ENCODE measurements at places on chromosomes 5 and 9. TPM values are rescaled to one million over a fixed set of nuclear protein-coding genes. Genes with fewer than 3 reads are reported as not detected.

- no peak for DNase-seq
Measured at GRCh38 chr5:151173711-151174611, 16.4 kb upstream of the ANXA6 start.

The ACOT12 gene
- not detected for total RNA-seq

The BHMT2 gene
- 0.20 TPM for total RNA-seq

GRCh38 chr5:172828911-172829431 is 5.1 kb upstream of the ERGIC1 start:
- no peak for DNase-seq

DNA sequence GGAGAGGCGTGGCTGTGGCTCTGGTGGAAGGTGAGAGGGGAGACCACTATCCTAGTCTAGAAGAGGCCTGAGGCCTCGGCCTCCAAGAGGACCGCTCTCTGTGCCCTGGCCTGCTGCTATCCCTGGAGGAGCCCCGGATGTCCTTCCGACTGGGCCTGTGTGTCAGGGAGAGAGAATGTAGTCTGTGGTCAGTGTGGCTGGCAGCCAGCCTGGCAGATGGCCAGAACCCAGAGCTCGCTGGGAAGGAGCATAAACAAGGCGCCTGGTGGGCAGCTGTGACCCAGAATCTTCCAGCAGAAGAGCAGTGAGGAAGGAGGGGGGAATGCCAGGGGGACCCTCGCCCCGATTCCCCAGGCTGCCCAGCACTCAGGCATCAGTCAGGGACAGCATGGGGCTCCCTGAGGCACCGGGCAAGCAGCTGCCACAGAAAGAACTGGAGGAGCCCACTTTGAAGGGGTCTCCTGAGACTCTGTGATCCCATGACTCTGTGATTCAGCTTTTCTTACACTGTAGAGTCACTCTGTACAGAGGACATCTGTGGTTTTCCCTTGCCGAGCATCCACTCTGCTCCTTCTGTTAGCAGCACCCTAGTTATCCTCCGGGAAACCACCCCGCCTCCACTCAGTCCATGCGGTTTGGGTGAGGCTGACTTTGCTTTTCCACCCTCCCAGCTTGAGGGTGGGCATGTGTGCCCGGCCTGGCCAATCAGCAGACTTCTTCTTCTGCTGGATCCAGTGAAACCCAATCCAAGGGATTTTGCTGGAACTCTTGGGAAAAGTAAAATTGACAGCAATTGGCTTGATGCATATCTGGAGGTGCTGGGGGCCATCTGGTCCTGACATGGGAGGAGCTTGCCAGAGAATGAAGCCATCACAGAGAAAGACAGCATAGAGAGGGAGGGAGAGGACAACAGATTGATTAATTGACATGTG is 46.2 kb upstream of the PWWP2A start:
- peak; percentile 95 for DNase-seq

The DMRT2 gene
- 0.17 TPM for total RNA-seq

The ZNF608 gene
- 5.6 TPM for total RNA-seq

GRCh38 chr5:119354537-119355243 is 1.1 kb upstream of the TNFAIP8 start:
- no peak for DNase-seq

The SLC25A2 gene
- total RNA-seq, result 0.42 TPM

The PCSK5 gene
- total RNA-seq, result 6.9 TPM

DNA sequence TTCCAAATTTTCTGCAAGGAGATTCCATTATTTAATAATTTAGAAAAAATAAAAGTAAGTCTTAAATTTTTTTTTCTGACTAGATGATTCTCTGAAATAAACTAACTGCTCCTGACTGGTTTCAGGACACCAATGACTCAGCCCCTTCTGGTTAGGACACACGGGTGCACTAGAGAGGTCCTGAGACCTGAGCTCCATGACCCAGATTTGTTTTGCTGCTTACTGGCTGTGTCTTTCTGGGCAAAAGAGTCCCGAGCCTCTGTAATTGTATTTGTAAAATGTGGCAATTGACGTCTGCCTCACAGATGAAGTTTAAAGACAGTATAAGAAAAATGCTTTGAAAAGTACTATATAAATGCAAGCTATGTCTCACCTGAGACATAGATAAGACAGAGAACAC is 89.1 kb downstream of the SLC24A2 start:
- no peak for DNase-seq

DNA sequence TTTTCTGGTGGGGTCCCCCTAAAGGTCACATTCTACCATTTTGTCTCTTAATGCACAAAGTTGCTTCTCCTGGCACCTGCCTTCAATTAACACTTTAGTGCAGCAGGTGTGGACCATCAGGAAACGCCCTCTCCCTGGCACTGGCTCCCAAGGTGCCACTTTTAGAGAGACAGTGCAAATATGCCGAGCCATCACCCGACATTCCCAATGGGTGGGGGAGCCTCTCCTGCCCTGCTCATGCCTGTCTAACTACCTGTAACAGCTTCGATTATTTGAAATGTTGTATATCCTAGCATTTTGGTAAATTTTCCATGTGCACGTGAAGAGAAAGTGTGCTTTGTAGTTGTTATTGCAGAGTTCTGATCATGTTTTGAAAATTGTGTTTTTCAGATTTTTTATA is 13.2 kb upstream of the LRRC14B start:
- DNase-seq, result no peak

GRCh38 chr5:56093970-56094369 is 99.2 kb upstream of the IL6ST start:
- no peak for DNase-seq

DNA sequence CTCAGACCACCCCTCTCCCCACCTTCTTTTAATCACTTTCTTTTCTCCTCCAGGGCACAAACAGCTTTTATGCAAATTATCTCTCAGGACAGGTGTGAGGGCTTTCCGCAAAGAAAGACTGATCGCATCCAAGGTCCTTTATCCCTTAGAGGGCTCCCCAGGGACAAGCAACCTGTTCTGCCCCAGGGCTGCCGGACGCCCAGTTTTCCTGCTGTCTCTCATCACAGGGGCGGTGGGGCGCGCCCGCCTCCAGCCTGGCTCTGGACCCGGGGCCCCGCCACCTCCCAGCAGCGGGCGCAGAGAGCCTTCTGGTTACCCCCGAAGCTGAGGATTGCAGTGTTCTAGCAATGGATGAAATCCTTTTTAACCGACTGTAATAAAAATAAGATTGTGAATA is 266.1 kb downstream of the CWC27 start:
- no peak for DNase-seq

DNA sequence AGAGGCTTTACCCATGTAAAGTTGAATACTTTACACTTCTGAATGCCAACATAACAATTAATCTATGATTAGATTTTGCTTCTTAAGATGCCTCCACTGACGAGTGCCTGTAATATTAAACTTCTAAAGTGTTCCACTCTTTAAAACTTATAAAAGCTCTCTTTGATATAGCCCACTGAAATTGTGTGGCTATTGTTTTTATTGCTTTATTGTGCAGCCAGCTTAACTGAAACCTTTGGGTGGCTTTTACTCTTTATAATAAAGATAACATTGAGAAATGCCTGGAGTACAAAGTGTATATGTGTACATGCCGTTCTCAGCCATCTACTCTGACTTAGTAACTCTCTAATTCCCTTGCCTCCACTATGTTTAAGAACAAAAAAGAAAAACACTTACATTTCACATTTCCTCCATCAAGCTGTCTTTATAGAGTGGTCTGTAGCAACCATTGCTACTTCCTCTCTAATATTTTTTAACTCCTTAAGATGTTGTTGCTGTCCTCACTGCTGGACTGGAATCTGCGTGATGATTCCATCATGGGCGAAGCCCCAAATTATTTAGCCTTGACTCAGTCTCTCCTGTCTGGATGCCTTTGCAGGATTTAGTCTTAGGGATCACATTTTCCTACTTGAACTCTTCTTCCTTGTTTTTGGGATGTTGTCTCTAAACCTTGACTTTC is 9.1 kb downstream of the PIK3R1 start:
- no peak for DNase-seq

DNA sequence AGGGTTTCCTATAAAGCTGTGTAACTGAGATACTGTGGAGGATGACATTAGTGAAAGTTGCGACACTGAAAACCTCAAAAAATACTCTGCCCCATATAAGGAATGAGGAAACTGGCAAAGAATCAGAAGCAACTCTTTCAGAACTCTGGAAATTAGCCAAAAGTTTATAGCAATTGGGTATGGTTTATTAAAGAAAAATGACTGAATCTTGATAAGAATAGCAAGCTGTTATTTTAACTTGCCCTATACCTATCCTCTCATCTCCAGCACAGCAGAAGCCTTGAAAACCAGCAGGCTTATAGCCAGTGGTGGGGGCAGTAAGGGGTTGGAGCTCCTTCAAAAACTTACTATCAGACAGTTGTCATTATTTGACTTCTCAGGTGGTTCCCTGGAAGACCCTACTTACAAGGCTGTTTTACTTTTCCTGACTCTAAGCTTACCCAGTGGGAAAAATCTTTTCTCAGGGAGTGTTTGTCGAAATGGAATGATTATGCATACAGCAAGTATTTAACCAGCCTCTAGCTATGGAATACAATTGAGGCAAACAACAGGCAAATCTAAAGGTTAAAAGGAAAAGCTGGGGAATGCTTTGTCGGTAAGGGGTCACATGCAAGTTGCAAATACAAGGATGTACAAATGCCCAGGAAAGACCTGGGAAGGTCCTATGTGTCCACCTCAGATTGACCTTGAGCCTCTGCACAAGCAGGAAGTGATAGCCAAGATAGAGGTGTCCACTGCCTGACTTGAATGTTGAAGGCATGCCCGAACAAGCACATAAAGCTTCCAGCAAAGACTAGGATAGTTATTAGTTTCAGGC is 21.0 kb upstream of the FAM151B start:
- DNase-seq, result no peak

GRCh38 chr9:93589688-93590087 is 13.3 kb downstream of the PHF2 start:
- no peak for DNase-seq

GRCh38 chr5:54234304-54234933 is 76.0 kb downstream of the ARL15 start:
- DNase-seq, result no peak

- no peak for DNase-seq
Measured at GRCh38 chr9:136332482-136332983, 5.2 kb downstream of the GPSM1 start.

DNA sequence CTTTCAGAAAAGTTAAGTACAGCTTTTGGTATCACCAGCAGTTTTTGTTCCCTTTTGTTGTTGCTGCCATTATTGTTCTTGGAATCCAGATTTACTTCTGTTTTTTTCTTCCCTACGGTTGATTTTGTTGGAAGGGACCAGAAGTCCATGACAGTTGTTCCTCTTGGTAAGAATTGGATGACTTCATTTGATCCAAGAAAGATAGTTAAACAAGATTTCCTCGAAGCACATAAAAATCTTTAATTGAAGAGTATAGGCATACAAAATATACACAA is 65.4 kb downstream of the CDC42SE2 start:
- DNase-seq, result no peak

DNA sequence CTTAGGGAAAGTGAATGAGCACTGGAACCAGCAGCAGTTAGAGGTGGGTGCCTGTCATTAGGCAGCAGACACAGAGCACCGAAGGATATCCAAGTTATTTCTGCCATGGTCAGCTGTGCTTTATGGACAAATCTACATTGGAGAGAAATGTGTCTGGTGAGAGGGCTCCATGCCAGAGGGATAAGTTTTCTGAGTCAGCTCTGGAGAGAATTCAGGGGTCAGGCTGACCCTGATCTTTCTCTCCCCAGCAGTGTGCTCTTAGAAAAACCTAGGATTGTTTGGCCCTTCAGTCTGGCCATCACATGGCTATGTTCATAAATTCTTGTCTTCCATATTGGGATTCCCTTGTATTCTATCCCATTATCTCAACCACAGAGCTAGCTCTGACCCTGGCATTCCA is 8.9 kb upstream of the IL17B start:
- DNase-seq, result no peak

The DEPDC1B gene
- 39.7 TPM for total RNA-seq

The PCA3 gene
- not detected for total RNA-seq

The CDKN2B gene
- 9.8 TPM for total RNA-seq

The SPATA31D3 gene
- not detected for total RNA-seq

- no peak for DNase-seq
Measured at GRCh38 chr5:145218982-145219381, 616.2 kb downstream of the PRELID2 start.

The OR1Q1 gene
- not detected for total RNA-seq

All from HCT116 (cell line).